Glomerular endothelial cell (primary cell): ENCODE measurements at places on chromosomes 3 and 15.

GRCh38 chr15:77580996-77581682, 51.6 kb downstream of the LINGO1 start:
- DNase-seq: no peak

- DNase-seq: no peak
Measured at GRCh38 chr3:37604336-37604833, 257.3 kb upstream of the CTDSPL start.

- no peak for DNase-seq
Measured at GRCh38 chr15:99177679-99178078, 71.7 kb downstream of the TTC23 start.

GRCh38 chr3:115766587-115767482, 143.5 kb downstream of the GAP43 start:
- no peak for DNase-seq

DNA sequence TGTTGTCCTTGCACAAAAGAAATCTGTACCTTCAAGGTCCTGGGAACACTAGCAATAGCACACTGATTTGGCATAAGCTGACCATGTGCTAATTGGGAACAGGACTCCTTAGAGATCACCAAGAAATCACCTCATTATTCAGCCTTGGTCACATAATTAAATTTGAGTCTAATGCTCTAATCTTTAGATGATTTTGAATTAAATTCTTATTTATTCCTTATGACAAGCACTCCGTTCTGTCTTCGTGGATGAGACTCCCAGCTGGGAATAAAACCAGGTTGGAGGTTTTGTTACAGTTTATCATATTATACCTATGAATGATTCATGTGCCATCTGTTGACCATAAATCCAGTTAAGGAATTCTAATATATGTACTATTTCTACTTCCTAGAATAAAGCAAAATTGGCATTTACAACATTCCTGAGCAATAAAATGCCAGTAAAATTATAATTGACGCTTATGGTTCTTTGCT, 162.2 kb downstream of the MYRIP start:
- DNase-seq: no peak

GRCh38 chr3:184676927-184677326, 34.9 kb downstream of the MAGEF1 start:
- DNase-seq: no peak

DNA sequence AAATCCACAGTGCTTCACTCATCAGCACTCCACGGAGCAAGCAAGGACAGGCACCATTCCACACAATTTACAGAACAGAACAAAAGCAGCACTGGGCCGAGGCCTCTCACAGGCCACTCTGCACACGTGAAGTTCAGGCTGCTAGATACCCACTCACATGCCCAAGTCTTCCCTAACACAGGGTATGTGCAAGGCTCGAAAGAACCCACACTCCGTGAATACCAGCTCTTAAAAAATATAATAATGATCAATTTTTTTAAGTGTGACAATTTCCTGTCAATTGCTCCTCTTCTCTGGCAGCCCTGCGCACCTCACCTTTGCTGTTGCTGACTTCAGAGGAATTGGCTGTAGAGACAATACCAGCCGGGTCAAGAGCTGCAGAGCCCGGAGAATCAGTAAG, 19.0 kb downstream of the XPC start:
- DNase-seq: no peak

GRCh38 chr3:82384181-82384580, 622.7 kb upstream of the GBE1 start:
- no peak for DNase-seq

DNA sequence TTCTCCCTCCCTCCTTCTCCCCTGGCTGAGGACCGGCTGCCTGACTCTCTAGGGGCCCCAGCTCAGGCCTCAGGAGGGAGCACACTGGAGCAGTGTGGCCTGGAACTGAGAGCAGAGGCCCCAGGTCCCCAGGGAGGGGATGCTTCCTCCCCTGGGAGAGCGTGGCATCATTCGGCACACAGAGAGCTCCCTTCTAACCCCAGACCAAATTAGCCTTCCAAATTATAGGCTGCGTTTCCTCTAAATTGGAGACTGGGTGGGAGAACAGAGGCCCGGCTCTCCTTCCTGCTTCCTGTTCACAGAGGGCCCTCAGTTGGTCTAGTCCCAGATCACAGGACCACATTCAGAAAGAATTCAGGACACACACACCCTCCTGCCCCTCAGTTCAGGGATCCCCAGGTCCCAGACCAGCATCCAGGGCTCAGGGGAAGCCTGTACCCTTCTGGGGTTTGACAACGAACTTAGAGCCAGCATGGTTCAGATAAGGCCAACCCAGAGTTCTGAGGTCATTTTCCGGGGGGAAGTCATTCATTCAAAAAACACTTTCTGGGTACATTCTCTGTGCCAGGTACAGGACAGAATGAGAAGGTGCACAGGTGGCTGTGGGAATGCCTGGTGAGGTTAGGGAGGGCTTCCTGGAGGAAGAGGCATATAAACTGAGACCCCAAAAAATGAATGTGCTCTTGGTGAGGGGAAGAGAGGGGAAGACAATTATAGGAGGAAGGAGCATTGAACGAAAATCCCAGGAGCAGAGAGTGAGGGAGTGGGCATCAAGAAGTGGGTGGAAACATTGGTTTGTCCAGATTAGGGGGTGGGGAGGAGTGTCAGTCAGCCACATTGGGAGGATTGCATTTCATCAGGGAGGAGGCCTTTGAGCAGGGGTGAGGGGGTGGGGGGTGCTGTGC, 28.4 kb upstream of the RPL29 start:
- no peak for DNase-seq

DNA sequence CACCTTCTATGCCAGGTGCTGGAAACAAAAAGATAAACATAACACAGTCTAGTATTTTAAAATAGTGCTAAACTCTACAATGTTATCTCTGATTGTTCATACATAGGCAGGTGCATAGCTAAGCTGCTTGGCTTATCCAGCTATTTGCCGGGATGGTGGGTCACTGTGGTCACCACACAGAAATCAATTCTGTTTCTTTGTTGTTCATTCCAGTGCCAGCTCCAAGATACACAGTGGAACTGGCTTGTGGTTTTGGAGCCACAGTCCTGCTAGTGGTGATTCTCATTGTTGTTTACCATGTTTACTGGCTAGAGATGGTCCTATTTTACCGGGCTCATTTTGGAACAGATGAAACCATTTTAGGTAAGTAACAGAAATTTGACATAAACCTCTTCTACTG, 130.2 kb downstream of the IL1RAP start:
- no peak for DNase-seq

GRCh38 chr15:23372284-23372683, 17.7 kb downstream of the GOLGA8S start:
- no peak for DNase-seq

DNA sequence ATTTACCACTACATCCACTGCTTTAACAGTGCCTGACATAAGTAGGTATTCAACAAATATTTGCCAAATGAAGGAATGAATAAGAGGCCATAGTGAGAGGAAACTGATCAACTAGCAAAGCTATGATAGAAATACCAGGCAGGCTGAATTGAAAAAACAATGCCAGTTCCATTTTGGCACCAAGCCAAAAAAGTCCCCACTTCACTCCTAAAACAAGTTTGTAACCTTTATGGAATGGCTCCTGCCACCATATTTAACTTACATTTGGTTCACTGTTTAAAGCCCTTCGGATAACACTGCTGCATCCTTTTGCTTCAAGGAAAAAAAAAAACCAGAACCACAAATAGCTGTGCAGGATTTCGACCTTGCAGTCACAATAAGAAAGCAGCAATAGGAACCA, 166.1 kb downstream of the FRMD5 start:
- DNase-seq: no peak

DNA sequence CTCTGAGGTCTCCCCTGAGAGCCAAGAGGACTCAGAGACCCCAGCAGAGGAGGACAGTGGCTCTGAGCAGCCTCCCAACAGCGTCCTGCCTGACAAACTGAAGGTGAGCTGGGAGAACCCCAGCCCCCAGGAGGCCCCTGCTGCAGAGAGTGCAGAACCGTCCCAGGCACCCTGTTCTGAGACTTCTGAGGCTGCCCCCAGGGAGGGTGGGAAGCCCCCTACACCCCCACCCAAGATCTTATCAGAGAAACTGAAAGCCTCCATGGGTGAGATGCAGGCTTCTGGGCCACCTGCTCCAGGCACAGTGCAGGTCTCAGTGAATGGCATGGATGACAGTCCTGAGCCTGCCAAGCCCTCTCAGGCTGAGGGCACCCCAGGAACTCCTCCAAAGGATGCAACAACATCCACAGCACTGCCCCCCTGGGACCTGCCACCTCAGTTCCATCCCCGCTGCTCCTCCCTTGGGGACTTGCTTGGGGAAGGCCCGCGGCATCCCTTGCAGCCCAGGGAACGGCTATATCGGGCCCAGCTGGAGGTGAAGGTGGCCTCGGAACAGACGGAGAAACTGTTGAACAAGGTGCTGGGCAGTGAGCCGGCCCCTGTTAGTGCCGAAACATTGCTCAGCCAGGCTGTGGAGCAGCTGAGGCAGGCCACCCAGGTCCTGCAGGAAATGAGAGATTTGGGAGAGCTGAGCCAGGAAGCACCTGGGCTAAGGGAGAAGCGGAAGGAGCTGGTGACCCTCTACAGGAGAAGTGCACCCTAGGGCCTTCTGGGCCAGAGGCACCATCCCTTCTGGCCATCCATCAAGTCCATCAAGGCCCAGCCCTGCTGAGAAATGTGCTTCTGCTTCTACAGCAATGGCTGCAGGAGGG, 23.6 kb downstream of the PLEKHO2 start:
- no peak for DNase-seq

DNA sequence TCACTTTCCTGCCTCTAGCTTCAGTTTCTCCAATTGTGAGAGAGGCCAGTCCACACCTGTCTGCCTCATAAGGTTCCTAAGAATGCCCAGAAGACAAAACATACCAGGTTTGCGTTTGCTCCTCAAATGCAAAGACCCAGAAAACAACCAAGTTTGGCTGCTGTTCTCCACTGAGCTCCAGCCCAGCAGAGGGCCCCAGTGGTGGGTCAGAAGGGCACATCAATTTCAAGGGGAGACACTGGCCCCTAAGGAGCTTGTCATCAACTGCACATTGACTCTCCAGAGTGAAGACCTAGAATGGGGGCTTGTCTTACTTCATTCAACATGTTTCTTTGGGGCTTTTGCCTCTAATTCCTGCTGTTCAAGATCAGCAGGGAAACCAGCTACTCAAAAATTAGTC, 127.9 kb upstream of the SLC6A11 start:
- DNase-seq: no peak

GRCh38 chr15:22887157-22887951, 48.9 kb downstream of the NIPA2 start:
- DNase-seq: no peak

DNA sequence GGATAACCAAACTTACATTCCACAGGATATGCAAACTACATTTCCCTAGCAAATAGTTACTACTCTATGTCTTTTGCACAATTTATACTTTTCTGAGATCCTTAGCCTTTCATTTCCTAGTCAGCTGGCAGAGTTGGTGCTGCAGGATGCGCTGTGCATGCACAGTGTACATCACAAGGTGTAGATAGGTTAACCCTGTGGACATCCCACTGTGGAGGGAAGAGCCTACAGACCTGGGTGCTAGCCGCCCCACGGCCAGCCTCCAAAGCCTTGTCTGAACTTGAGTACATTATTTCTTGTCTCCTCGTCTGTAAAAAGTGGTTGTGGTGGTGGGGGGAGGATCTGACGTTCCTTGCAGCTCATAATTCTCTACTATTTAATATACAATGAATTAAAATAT, 3.5 kb downstream of the TNFSF10 start:
- DNase-seq: no peak

DNA sequence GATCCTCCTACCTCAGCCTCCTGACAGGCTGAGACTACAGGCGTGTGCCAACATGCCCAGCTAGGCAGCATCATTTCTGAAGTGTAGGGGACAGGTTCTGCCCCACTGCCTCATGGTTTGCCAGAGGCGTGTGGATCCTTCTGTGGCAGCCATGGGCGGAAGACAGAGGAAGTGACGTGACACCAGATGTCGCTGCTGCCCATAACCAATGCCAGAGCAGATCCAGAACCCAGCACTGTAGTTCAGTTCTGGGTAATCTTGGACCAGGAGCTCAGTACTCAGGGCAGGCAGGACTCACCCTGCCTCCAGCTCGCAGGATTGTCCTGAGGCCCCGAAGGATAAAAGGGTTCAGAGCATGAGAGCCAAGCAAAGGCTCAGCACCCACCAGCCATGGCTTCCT, 8.2 kb downstream of the RBPMS2 start:
- DNase-seq: no peak

GRCh38 chr3:177689869-177690268, 492.6 kb upstream of the TBL1XR1 start:
- DNase-seq: no peak

- DNase-seq: no peak
Measured at GRCh38 chr3:187950671-187951070, 203.3 kb upstream of the LPP start.

DNA sequence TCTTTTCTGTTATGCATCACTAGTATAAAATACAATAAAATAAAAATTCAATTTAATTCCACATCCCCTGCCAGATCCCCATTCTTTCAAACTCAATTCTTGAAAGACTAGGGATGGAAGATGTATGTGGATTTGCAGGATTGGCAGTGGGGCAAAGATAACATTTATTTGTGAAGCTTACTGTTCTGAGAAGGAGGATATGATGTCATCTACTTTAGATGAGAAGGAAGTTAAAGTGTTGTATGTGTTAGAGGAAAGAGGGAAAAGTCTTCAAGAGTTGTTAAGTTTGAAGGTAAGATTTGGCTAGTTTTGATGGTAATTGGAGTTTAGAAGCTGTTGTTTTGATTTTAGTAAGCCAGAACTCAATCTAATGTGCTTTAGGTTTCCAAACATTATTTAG, 845.1 kb upstream of the NR2F2 start:
- no peak for DNase-seq

- no peak for DNase-seq
Measured at GRCh38 chr15:25188051-25188450, 233.3 kb downstream of the SNRPN start.

DNA sequence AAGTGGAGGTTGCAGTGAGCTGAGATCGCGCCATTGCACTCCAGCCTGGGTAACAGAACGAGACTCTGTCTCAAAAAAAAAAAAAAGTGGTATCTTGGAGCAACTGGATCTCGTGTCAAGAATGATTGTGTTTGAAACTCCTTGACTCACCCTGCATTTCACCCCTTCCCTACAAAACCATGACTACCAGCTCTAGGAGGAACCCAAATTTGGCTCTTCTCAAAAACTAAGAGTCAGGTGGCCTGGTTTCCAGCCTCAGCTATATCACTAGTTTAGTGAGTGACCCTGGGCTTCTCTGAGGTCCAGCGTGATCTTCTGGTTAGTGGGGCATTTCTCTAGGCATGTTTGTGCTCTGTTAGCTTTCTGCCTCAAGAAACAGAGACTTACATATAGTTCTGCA, 222.1 kb downstream of the FAM43A start:
- no peak for DNase-seq
